ENCODE measurements at places on chromosomes 4 and X.

DNA sequence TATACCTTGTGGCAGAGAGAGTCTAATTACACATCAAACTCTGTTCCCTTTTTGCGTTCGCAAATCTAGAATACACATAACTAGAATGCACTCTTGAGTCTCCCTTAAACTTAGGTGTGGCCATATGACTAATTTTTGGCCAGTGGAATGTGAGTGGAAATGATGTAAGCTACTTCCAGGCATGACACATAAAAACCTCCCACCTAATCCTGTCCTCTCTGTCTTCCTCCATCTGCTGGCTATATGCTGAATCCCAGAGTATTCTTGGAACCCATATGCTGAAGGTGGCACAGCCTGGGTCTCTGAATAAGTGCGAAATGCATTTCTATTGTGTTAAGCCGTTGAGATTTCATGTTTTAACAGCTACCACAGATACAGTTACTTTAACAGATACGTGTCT, 269.9 kb upstream of the NRK start:
- no peak for DNase-seq

GRCh38 chr4:186878203-186878776, 154.6 kb upstream of the FAT1 start:
- DNase-seq: no peak

DNA sequence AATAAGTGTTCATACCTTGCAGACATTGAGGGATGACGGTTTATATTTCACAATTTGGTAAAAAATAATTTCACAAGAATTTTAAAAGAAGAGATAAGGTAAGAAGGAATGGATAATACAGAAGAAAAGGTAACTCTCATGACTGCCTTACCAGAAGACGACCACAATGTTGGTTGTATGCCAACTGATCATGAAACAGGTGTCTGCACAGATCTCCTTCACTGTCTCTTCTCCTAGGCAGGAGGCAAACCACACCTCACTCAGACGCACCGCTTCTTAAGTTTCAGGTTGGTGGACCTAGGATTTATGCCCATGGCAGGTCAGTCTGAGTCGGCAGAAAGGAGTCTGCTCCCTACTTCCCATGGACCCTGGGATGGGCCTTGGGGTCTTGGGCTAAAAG, 177.2 kb downstream of the VSIG4 start:
- no peak for DNase-seq

GRCh38 chr4:185033950-185034349, 15.7 kb downstream of the HELT start:
- no peak for DNase-seq

- DNase-seq: no peak
Observed at GRCh38 chr4:59060002-59060846, 1950.0 kb upstream of the IGFBP7 start.

DNA sequence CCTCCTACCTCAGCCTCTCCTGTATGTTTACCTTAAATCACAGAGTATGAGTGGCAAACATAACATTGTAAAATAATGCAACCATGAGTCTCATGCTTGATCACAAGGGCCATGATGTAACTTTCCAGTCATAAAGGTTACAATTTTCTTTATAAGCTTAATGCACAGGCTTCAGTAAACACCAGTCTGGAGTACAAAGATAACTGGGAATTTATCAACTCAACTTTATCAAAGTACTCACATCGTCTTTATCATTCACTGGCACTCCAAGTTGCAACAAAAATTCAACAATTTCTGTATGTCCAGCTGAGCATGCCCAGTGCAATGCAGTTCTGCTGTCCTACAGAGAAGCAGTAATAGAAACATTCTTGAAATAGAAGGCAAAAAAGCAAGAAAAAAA, 2.8 kb downstream of the PSMD10 start:
- no peak for DNase-seq

GRCh38 chr4:88831031-88831430, 133.4 kb upstream of the NAP1L5 start:
- no peak for DNase-seq

GRCh38 chr4:106051514-106051913, 156.2 kb downstream of the NPNT start:
- DNase-seq: no peak

DNA sequence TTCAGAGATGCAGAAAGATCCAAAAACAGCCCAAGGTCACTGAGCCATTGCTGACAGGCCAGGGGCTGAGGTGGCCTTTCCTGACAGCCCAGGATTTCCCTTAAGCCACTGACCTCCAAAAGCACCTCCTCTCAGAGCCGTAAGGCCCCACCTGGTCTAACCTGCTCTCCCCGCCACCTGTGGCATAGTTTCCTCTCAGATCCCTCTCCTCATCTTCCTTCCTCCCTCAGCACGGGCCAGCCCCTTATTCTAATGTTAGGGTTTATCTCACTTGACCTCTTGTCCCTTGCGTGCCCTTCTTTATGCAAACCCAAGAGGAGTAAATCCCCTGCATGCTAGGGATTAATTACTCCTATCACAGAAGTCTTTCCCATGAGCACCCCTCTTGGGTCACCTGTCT, 113.0 kb downstream of the RBM47 start:
- DNase-seq: no peak

DNA sequence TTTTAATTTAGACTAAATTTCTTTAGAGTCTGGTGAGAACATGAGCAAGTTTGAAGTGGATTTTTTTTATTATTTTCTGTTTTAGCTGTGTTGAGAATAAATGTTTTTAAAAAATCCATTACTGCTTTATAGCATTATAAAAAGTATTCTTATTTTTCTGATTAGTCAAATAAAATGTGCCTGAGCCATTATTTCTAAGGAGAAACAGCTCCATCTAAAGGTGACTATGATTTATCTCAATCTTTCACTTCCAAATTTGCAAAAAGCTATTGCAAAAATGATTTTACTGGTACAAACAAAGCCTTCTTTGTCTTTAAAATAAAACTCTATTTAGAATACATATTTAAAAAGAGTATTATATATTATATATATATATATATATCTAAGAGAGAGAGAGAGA, 959.2 kb downstream of the FAM133A start:
- no peak for DNase-seq

DNA sequence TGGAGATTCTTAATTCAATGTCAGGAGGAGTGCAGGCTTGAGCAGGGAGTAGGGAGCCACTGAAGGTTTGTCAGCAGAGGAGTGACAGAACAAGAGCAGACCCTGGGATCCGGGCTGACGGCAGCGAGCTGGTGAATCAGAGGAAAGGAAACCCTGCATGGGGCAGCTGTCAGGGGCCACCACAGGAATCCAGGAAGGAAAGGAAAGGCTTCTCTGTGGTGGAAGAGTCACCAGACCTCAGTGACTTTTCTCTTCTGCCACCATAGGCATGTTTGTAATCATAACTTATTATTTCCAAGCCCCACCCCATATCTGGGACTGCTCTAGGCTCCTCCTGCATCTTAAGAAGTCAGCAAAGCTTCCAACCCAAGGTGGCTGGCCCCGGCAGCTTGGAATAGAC, 150.9 kb downstream of the BCOR start:
- no peak for DNase-seq

GRCh38 chr4:23878912-23879732, 10.7 kb downstream of the PPARGC1A start:
- DNase-seq: no peak

GRCh38 chr4:43682551-43682950, 766.1 kb downstream of the KCTD8 start:
- DNase-seq: no peak

GRCh38 chr4:123393721-123394120, 2.9 kb upstream of the SPRY1 start:
- DNase-seq: no peak

Data from NCI-H2081 (cell line).